ENCODE measurements at places on chromosomes 1 and 21. TPM values are rescaled to one million over a fixed set of nuclear protein-coding genes. Genes with fewer than 3 reads are reported as not detected.

Gene AADACL3
- not detected for total RNA-seq

Gene SPATA45
- not detected for total RNA-seq

Gene KCNE2
- not detected for total RNA-seq

Gene PDZK1IP1
- total RNA-seq, result not detected

Gene CD48
- 385 TPM for total RNA-seq

Gene CYP4A22
- total RNA-seq, result not detected

DNA sequence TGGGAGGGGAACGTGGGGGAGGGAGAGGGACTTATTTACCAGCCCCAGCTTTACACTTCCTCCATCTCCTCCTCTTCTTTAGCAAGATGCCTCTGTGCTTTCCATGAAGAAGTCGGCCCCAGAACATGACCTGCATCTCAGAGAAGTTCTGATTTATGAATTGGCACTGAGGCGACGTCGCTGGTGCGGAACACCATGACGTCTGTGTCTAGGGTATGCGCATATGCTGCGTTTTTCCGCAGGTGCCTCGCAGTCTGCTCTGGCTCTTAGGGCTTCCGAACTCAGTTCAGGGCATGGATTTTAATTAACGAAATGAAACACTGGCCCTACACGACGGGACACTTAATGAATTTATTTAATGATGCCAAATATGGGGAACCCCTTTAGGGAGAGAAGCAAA is 510.3 kb downstream of the SMYD3 start:
- DNase-seq, result no peak
- no peaks in the 10 kb centered on the region for H3K4me1 ChIP-seq
- no peak overlapping the region for H3K27ac ChIP-seq

DNA sequence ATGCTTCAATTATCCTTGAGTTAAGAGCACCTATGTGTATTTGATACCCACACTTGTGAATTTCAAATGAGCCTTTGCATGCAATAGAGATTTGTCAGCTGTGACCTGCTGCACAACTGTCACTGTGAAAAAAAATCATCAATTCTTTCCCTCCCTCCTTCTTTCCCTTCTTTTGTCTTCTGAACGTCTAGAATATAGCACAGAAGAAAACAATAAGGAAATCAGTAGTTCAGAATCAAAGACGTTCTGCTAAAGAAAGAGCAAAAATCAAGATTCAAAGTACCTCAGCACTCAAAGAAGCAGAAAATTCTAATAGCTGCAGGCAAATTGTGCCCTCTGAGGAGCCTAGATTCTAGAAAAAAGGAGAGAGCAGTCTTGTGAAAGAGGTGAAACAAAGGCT is 1.7 kb upstream of the FMN2 start:
- no peaks in the 10 kb centered on the region for H3K36me3 ChIP-seq
- DNase-seq, result no peak
- H3K27ac ChIP-seq, result no peak overlapping the region
- H3K4me3 ChIP-seq, result no peak overlapping the region

GRCh38 chr1:167373986-167374385 is 144.3 kb downstream of the CD247 start:
- H3K4me1 ChIP-seq, result peaks cover 3% of the 10 kb centered on the region
- no peaks in the 10 kb centered on the region for H3K27me3 ChIP-seq
- DNase-seq, result no peak
- no peak overlapping the region for H3K4me3 ChIP-seq
- H3K27ac ChIP-seq, result no peak overlapping the region

DNA sequence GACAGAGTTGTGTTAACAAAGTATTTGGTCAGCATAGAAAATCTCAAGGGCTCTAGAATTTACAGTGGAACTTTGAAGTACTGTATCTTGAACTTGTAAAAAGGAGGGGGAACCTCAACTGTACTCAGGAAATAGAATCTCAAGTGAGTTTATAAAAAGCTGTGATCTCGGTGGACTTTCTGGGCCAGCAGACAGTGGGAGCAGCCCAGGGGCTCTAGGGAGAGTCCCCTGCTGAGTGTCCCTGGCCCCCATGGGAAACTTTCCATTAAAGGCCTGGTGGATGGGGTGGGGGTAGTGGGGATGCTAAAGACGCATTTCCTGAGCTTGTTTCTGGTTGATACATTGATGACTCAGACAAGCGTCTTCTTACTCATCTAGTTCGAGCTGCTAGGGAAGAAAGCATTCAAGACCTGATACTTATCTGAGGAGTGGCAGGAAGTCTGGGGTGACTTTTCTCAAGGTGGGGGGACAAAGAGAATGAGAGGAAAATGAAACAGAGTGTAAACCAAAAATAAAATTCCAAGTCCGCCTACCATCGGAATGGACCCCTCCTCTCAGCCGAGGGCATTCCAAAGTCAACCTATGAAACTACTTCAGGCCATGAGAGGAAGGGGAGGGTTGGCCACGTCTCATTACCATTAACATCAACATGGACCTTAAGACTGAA is 65.5 kb downstream of the NID1 start:
- H3K4me1 ChIP-seq, result peaks cover 39% of the 10 kb centered on the region
- no peaks in the 10 kb centered on the region for H3K27me3 ChIP-seq
- DNase-seq, result peak; percentile 73
- peak overlapping the region; percentile 96 for H3K27ac ChIP-seq
- peak overlapping the region; percentile 47 for H3K4me3 ChIP-seq

DNA sequence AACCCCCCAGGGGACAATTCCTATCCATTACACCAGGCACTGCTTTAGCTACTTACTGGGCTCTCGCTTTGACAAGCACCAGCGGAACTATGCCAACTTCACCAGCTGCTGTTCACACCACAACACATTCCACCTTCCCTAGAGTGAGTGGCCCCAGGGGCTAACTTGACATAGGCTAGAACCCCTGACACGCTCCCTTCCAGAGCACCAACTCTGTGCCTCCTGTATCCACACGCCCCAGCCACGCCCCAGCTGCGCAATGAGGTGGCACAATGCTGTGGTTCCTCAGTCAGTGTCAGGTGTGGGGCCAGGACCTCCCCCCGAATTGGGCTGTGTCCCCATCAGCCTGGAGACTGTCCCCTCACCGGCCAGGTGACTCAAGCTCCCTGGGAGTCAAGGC is 11.7 kb upstream of the FGR start:
- no peak overlapping the region for H3K4me3 ChIP-seq
- DNase-seq, result no peak
- no peaks in the 10 kb centered on the region for H3K36me3 ChIP-seq

GRCh38 chr1:42935313-42935895 is 23.3 kb downstream of the SLC2A1 start:
- H3K4me3 ChIP-seq, result no peak overlapping the region
- peak overlapping the region; percentile 89 for H3K27ac ChIP-seq
- no peaks in the 10 kb centered on the region for H3K27me3 ChIP-seq
- H3K4me1 ChIP-seq, result peaks cover 90% of the 10 kb centered on the region
- peaks cover 58% of the 10 kb centered on the region for H3K36me3 ChIP-seq

DNA sequence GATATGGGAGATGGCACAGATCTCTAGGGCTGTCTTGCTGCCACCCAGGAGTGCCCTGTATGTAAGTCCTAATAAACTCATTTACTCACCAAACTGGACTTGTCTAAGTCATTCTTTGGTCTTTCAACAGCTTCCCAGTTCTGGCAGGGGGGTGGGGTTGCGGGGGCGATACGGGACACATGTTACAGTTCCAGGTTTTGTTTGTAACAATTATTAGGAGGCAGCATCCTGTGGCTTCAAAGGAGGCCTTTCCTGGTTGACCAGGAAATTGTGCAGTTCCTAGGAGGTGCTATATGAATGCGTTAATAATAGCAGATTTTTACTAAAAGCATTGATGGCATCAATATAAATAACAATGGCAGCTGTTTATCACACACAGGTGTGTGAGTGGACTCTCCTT is 42.7 kb upstream of the TRIM45 start:
- H3K27me3 ChIP-seq, result peaks cover 27% of the 10 kb centered on the region
- H3K4me3 ChIP-seq, result no peak overlapping the region
- H3K36me3 ChIP-seq, result no peaks in the 10 kb centered on the region
- no peak overlapping the region for H3K27ac ChIP-seq
- peaks cover 6% of the 10 kb centered on the region for H3K4me1 ChIP-seq

GRCh38 chr1:115338457-115338820 is 390 bp upstream of the NGF start:
- no peak for DNase-seq
- peaks cover 58% of the 10 kb centered on the region for H3K27me3 ChIP-seq
- H3K4me1 ChIP-seq, result peaks cover 2% of the 10 kb centered on the region
- H3K27ac ChIP-seq, result no peak overlapping the region

DNA sequence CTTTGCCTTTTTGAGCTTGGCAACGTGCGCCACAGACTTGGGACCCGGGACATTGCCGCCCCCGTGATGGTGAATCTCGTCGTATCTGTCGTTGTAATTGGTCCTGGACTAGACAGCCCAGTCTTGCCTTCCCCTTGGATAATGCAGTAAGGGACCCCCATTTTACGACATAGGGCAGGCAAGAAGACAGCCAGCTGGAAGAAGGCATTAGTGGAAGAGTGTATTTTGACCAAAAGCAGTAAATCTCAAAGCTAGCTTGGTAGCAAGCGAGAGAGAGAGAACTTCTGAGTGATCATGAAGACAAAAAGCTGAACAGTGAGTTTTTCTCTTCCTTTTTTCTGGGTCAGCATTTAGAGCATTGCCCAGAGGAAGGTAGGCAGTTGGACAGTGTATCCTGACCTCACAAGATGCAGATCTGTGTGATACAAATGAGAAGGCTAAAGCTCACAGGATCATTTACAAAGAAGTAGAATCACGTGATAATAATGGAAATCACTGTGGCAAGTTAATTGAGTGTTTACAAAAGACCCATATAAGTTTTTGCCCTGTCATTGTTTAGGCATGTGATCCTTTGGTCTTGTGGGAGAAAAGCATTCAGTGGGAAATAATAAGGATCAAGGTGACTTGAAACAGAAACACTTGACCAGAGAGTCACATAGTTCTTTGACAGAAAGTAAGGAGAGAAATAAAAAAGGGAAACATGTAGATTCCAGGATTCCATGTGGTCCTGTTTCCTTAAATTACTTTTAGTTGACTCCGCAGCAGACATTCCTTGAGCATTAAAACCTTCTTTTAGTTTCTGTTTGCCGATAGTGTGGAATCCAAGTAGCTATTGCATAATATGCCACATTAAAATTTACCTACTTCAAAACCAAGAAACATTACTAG is 66.3 kb downstream of the CNST start:
- DNase-seq, result no peak
- H3K36me3 ChIP-seq, result peaks cover 14% of the 10 kb centered on the region
- no peaks in the 10 kb centered on the region for H3K27me3 ChIP-seq
- H3K4me1 ChIP-seq, result peaks cover 16% of the 10 kb centered on the region
- H3K27ac ChIP-seq, result no peak overlapping the region
- H3K4me3 ChIP-seq, result no peak overlapping the region

DNA sequence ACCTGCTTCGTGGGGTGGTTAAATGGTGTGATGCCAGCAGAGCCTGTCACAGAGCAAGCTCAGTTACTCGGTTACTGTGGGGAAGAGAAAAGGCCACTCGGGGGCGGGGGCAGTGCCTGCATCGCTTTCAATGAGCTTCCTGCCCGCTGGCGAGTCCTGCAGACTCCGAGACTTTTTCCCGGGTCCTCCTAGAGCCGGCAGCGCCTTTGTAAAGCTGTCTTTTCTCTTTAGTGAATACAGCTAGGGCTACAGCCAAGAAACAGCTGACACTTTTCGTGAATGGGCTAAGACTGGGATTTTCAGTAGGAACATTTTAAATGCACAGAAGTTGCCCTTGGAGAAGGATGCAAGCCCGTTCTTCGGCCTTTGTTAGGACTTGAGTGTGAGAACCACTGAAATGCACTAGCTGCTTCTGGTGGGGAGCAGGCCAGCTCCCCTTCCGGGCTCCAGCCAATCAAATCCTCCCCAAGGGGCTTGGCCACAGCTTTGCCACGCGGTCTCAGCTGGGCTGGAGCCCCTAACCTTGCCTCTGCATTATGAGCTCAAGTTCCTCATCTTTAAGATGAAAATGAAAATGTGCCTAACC is 23.4 kb upstream of the EFHD2 start:
- H3K4me1 ChIP-seq, result peaks cover 20% of the 10 kb centered on the region
- peaks cover 45% of the 10 kb centered on the region for H3K27me3 ChIP-seq
- no peak overlapping the region for H3K27ac ChIP-seq
- DNase-seq, result no peak
- no peak overlapping the region for H3K4me3 ChIP-seq

GRCh38 chr1:27513958-27514357 is 24.0 kb upstream of the WASF2 start:
- DNase-seq, result no peak
- peaks cover 15% of the 10 kb centered on the region for H3K4me1 ChIP-seq
- no peak overlapping the region for H3K27ac ChIP-seq
- H3K4me3 ChIP-seq, result no peak overlapping the region
- no peaks in the 10 kb centered on the region for H3K36me3 ChIP-seq
- no peaks in the 10 kb centered on the region for H3K27me3 ChIP-seq

- no peaks in the 10 kb centered on the region for H3K36me3 ChIP-seq
- no peak overlapping the region for H3K27ac ChIP-seq
- no peaks in the 10 kb centered on the region for H3K4me1 ChIP-seq
- no peak overlapping the region for H3K4me3 ChIP-seq
- peaks cover 38% of the 10 kb centered on the region for H3K27me3 ChIP-seq
Measured at GRCh38 chr1:4213366-4213973, 313.4 kb upstream of the C1orf174 start.

DNA sequence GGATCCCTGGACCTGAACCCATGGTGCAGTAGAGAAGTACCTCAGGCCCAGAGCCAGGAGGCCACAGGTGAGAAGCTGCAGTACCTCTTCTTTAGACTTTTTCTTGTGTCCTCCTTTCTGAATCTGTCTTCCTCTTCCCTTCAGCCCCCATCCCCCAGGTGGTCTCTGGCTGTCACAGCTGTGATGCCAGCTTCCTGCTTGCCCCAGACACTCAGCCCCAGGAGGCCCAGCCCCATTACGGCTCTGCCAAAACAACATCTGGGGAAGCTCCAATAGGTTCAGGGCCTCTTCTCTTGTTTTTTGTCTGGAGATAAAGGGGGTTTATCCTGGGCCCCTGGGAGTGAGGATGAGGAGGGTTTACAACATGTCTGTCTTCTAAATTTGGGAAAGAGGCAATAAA is 9.5 kb upstream of the BTG2 start:
- no peaks in the 10 kb centered on the region for H3K27me3 ChIP-seq
- peak overlapping the region; percentile 68 for H3K27ac ChIP-seq
- H3K4me1 ChIP-seq, result peaks cover 57% of the 10 kb centered on the region
- DNase-seq, result no peak
- no peak overlapping the region for H3K4me3 ChIP-seq

DNA sequence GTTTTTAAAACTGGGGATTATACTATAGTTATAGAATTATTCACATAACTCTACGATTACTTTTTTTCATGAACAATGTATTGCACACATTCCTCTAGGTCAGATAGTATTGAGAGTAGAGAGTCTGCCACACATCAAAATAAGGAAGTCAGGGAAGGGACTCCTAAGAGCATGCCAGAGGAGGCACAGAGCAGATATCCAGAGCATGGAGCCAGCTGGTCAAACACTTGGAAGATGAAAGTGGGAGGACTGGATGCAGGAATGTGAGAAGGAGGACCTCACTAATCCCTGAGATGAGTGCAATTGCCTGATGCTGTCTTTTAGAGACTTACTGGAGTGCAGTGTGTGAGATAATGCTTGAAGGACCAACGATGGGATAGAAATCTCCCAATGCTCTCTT is 9.6 kb upstream of the RFX5 start:
- H3K4me3 ChIP-seq, result no peak overlapping the region
- no peaks in the 10 kb centered on the region for H3K4me1 ChIP-seq
- H3K36me3 ChIP-seq, result peaks cover under 1% of the 10 kb centered on the region
- no peak for DNase-seq
- no peaks in the 10 kb centered on the region for H3K27me3 ChIP-seq
- H3K27ac ChIP-seq, result no peak overlapping the region
